Camera-type eye (tissue), 1 donor: ENCODE measurements at places on chromosomes 5 and 9. TPM values are rescaled to one million over a fixed set of nuclear protein-coding genes. Genes with fewer than 3 reads are reported as not detected.

STKLD1 gene
- total RNA-seq = 1.3 TPM

SLC34A1 gene
- total RNA-seq = not detected

SLC45A2 gene
- 6.4 TPM for total RNA-seq

FBP2 gene
- total RNA-seq = 1.0 TPM

KLHL9 gene
- total RNA-seq = 68.1 TPM

SH3TC2 gene
- total RNA-seq = 19.6 TPM

OR1L8 gene
- not detected for total RNA-seq

RORB gene
- 265 TPM for total RNA-seq

OR1Q1 gene
- not detected for total RNA-seq

PCDHB6 gene
- total RNA-seq = 2.0 TPM

DCTN3 gene
- 93.5 TPM for total RNA-seq

RNF208 gene
- 2.7 TPM for total RNA-seq

SLC6A19 gene
- total RNA-seq = 0.27 TPM

EPB41L4B gene
- total RNA-seq = 8.9 TPM

FOXD4 gene
- total RNA-seq = 0.82 TPM

BRINP1 gene
- 15.3 TPM for total RNA-seq

SRA1 gene
- total RNA-seq = 20.5 TPM

LHX3 gene
- total RNA-seq = 18.5 TPM

ARSI gene
- 23.5 TPM for total RNA-seq

CCNJL gene
- total RNA-seq = 10.8 TPM

SEMA4D gene
- 35.8 TPM for total RNA-seq

SARDH gene
- 18.9 TPM for total RNA-seq

BHMT2 gene
- total RNA-seq = 7.5 TPM

SLU7 gene
- 71.6 TPM for total RNA-seq

NR6A1 gene
- total RNA-seq = 3.2 TPM

RACK1 gene
- total RNA-seq = 1,862 TPM
